ENCODE measurements at places on chromosomes 16 and 17. TPM values are rescaled to one million over a fixed set of nuclear protein-coding genes. Genes with fewer than 3 reads are reported as not detected.

- DNase-seq = no peak
These were observed 41.8 kb downstream of the GAS7 start for GRCh38 chr17:10156599-10156947.

DNA sequence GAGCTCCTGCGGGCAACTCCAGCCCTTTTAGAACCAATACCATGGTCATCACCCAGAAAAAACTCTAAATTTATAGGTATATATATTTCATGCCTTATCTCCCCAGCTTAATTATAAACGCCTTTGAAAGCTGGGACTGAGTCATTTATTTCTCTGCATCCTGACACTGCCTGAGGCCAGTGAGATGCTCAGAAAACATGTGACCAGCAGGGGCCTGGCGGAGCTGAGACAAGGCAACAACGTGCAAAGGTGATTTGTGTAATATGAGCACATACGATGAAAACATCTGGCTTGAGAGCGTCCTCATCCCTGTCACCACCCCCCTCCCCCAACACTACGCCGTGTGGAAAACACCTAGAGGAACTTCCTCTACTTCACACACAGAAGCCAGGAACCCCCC, 22.7 kb downstream of the NXN start:
- no peak for DNase-seq

The GPATCH8 gene
- total RNA-seq = 52.4 TPM

The NAT9 gene
- total RNA-seq = 66.0 TPM

The SLC52A1 gene
- 0.78 TPM for total RNA-seq

The SLC9A5 gene
- 10.3 TPM for total RNA-seq

The HSD11B2 gene
- total RNA-seq = 33.4 TPM

- no peak for DNase-seq
These were observed 8.0 kb upstream of the GNAO1 start for GRCh38 chr16:56183266-56183665.

- no peak for DNase-seq
These were observed 5.5 kb upstream of the SAMD14 start for GRCh38 chr17:50135316-50136095.

DNA sequence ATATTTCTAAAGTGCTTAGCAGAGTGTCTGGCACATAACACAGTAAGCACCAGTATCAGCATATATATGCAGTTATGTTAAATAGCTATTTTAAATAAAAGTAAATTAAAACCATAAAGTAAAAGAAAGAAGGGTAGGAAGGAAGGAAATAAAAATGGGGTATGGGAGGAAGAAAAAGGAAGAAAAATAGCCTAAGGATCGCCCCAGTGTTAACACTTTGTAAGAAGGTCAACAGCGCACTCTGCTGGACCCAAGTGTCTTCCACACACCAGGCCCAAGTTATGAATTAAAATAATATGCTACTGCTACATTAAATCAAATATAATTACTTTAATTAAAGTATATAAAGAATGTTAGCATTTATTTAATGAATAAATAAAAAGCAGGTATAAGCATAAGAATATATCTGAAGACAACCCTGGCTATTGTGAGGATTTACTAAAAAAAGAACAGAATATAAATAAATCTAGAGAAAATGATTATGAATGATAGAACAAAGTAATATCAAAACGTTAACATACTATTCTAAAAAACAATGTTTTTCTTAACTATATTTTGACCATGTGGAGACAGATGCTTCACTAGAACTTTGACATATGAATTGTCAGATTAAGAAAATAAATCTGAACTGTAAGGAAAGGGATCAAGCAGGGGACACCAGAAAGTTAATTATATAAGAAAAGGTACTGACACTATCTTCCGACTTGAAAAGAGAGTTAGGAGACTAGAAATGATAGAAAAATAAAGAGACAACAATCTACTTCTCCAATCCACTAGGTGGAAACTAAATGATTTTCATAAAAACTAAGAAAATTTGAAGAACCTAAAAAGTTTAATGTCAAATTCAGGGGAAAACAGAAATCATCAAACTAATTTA, 25.9 kb downstream of the BRIP1 start:
- peak; percentile 51 for DNase-seq

DNA sequence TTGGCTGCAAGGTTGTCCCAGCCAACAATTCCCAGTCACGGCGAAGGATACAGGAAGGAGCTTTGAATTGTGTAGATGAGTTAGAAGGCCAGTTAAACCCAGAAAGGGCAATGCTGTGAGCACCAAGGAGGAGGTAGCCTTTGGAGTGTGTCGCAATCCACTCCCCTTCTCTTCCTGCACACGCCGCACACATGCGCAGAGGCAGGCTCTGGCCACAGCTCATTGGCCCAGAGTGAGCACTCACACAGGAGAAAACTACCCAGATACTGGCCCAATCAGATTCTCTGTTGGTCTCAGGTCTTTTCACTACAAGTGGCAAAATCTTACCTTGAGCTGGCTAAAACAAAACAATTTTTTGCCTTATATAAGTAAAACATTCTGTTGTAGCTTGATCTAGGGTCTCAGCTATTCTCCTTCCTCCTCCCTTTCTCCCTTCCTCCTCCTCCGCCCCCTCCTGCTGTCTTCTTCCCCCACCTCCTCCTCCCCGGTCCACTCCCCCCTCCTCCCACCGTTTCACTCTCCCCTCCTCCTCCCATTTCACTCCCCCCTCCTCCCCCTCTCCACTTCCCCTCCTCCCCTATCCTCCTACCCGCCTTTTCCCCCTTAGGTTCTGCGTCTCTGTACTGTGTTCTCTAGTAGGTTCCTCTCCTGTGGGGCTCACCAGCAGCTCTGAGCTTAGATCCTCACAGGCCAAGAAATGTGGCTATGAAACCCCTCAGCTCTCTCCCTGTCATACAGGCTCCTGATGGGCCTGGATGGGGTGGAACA, 344.9 kb downstream of the CPPED1 start:
- DNase-seq = no peak

The PDK2 gene
- total RNA-seq = 16.6 TPM

DNA sequence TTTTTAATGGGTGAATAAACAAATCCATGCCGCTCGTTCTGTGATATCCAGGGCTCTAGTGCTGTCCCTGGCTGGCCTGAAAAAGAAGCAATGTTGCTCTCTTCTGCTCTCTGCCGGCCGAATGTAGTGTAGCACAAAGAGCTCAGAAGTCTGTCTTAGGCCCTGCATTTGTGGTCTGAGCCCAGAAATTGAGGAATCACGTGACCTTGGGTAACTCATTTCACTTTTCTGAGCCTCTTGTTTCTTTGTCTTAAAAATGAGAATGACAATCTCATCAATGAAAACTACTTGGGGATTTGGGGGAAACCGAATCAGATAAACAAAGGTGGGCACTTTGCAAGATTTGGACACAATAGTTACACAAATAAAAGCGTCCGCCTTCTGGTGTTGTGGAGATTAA, 381.6 kb upstream of the ASIC2 start:
- DNase-seq = peak; percentile 78

The C1QTNF1 gene
- 2.7 TPM for total RNA-seq

DNA sequence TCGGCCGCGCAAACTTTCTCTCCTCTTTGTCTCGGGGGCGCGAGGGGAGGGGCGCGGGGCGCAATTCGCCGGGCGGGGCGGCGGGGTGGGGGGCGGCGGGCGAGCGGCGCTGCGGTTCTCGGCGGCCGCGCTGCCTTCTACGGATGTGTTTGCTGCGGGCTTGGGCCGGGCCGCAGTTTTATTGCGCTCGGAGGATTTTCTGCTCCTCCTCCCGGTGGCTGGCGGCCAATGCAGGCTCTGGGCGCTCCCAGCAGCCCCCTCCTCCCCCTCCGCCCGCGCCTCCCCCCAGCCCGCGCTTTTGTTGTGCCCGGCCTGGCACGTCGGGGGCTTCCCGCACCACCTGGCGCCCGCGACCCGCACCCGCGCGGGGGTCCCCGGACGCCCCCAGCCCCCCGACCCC, at the start of gene TIMP2:
Gene TIMP2 (minus strand): TSS at position 154 of the 400 bp plus-strand sequence. CDS start 299 bp downstream, outside the sequence.
- peak; percentile 86 for DNase-seq

DNA sequence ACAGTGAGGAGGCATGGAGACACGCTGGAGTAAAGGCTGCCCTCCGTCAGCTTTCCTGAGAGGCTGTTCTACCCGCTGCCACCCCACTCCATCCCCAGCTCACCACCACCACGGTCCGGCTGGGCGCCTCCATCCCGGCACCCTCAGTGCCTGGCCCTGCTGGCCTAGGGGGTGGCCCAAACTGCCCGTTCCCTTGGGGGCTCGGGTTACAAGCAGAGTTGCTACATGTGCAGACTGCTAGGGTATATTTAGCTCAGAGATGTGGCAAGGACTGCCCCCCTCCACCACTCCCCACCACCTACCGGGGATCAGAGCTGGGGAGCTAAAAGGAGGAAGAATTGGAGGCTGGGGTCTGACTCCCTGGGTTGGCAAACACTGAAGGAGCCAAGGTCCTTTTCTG, 4.1 kb downstream of the CACNB1 start:
- DNase-seq = no peak

DNA sequence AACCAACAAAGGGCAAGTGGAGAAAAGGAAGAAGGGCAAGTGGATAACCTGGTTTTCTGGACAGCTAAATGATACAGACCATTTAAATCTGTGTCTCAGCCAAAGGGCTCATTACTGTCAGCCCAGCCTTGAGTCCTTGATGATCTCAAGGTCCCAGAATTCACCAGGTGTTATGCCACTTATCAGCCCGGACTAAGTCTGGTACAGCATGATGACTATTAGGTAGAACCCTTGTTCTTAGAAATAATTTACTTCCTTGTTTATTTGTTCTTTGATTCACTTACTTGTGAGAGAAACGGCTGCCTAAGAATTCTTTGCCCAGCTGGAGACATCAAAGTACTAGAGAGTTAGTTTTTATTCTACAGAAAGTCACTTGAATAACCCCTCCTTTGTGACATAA, 3.5 kb downstream of the PDILT start:
- no peak for DNase-seq

GRCh38 chr17:2025622-2026309, 632 bp upstream of the RTN4RL1 start:
- DNase-seq = peak; percentile 62

- DNase-seq = no peak
These were observed 38.8 kb upstream of the MEAK7 start for GRCh38 chr16:84543253-84543652.

GRCh38 chr16:4958510-4959438, 644 bp downstream of the SEC14L5 start:
- DNase-seq = no peak

The CES5A gene
- not detected for total RNA-seq

- no peak for DNase-seq
These were observed 10.6 kb downstream of the ATP6V0D1 start for GRCh38 chr16:67470359-67470758.

DNA sequence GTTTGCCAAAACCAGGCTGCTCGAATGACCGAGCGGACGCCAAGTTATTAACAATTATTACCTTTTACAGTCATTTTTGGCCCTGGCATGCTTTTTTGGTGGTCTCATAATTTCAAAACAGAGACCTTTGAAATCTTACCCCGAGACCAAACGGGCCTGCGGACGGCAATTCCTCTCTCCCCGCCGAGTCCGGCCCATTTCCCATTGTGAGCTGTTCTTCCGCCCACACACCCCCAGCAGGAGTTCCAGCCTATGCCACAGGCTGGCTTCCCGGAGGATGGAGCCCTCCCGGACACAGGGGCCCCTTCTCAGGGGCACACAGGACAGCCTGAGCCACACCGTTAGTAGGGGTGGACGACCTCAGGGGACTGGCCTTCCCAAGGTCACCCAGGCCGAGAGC, 130.7 kb downstream of the C16orf95 start:
- no peak for DNase-seq

GRCh38 chr17:44223541-44224071, 4.1 kb upstream of the UBTF start:
- no peak for DNase-seq

The CD7 gene
- 0.74 TPM for total RNA-seq

DNA sequence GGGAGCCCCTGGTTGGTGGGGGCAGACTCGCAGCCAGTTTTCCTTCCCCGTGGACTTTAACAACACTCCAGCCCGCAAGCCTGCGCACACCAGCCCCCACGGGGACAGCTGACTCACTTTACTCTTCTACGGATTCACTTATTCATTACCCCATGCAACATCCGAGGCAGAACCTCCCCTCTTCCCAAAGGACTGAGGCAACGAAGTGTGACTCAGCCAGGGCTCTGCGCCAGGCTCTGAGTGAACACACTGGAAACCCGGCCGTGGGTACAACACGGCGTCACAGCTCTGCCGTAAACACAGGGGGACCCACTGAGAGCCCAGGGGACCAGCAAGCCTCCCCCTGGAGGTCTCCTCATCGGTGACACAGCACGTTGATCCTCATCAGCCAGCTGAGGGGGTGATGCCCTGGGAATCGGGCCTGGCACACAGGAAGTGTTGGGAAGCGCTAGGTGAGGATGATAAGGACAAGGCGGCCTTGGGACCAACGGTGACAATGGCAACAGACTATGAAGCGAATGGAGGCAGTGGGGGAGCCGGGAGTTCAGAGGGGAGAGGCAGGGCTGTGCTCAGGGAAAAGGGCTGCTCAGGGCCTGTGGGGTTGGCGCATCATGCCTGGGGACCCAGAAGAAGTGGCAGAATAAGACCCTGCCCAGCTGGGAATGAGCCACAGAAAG, 14.6 kb downstream of the COTL1 start:
- DNase-seq = no peak

The SLFN11 gene
- total RNA-seq = 0.53 TPM

DNA sequence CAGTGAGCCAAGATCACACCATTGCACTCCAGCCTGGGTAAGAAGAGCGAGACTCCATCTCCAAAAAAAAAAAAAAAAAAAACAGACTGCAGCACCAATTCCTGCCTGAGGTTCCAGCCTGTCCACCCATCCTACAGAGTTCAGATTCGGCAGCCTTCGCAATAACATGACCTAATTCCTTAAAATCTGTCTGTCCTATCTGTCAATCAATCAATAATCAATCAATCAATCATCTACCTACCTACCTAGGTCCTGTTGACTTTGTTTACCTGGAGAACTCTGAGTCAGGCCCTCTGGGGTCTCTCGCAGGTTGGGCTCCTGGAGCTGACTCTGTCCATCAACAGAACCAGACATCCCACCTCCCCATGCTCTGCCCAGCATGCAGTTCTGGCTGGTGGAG, 236.7 kb downstream of the ENGASE start:
- DNase-seq = no peak

GRCh38 chr17:1071103-1071825, 74.3 kb downstream of the TIMM22 start:
- no peak for DNase-seq

DNA sequence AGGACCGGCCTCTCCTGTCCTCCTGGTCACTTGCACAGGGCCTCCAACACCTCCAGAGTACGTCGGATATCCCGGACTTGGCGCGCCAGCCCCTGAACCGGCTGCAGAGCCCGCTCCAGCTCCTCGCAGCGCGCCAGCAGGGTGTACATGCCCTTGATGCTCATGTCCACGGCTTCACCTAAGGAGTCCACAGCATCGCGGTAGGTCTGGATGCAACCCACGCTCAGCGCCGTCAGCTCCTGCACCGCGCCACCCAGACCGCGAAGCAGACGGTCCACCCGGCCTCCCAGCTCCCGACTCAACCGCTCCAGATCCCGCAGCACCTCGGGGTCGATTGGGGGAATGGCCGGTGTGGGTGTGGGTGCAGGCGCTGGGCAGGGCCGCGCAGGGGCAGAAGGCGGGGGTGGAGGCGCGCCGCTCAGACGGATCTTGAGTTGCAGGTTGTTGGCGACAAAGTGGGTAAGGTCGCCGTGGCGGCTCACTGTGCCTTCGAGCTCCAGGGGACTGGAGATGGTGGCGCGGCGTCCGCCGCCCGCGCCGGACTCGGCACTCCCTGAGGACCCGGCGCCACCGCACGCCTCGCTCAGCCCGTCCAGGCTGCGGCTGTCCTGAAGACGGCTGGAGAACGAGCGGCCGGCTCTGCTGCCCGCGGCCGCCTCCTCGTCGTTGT, 804 bp downstream of the BORCS6 start:
- no peak for DNase-seq

The SLFN14 gene
- not detected for total RNA-seq
